Suppressor macrophage (primary cell): ENCODE measurements at places on chromosomes 6 and 20.

DNA sequence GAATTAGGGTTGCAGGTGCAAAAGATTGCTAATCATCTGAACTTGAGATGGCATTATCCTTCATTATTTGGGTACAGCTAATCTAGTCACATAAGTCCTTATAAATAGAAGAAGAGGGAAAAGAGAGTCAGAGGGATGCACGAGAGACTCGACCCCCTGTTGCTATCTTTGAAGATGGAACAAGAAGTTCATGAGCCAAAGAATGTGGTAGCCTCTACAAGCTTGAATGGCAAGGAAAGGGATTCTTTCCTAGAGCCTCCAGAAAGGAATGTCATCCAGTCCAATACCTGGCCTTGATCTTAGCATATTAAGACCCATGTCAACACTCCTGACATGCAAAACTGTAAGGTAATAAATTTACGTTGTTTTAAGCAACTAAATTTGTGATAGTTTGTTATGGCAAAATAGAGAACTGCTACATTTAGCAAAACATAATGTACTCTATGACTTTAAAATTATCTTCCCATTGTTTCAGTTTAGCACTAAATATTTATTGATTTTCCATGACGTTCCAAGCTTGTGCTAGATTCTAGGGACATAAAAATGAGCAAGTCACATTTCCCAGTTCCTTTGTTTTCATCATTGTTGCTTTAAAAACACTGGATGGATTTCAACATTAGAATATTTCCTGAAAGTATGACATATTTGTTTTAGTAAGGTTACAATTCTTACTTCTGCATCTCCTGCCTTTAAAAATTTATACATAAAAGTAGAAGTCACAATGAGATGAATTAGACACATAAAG is 12.7 kb downstream of the MANEA start:
- no peak for DNase-seq

DNA sequence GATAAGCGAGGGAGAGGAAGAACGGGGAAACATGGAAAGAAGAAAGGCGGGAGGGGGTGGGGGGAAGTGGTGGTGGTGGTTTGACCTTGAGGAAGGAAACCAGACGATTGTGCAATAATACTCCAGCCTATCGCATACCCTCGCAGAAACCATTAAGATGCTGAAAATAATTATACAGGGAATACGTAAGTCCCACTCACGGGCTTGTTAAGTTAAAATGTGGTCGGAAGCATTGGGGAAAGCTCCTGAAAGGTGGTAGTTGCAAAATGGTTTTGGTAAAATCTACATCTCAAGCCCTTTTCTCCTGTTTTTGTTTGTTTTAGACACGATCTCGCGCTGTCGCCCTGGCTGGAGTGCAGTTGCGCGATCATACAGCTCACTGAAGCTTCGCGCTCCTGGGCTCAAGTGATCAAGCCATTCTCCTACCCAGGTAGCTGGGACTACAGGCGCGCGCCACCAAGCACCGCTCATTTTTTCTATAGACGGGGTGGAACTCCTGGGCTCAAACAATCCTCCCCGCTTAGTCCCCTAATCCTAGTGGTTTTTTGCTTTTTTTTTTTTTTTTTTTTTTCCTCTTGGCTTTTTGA is 128.9 kb upstream of the ZNF184 start:
- no peak for DNase-seq

- no peak for DNase-seq
Measured at GRCh38 chr6:96002576-96002910, 13.2 kb upstream of the FUT9 start.

GRCh38 chr20:61331543-61331942 is 79.5 kb downstream of the CDH4 start:
- no peak for DNase-seq

DNA sequence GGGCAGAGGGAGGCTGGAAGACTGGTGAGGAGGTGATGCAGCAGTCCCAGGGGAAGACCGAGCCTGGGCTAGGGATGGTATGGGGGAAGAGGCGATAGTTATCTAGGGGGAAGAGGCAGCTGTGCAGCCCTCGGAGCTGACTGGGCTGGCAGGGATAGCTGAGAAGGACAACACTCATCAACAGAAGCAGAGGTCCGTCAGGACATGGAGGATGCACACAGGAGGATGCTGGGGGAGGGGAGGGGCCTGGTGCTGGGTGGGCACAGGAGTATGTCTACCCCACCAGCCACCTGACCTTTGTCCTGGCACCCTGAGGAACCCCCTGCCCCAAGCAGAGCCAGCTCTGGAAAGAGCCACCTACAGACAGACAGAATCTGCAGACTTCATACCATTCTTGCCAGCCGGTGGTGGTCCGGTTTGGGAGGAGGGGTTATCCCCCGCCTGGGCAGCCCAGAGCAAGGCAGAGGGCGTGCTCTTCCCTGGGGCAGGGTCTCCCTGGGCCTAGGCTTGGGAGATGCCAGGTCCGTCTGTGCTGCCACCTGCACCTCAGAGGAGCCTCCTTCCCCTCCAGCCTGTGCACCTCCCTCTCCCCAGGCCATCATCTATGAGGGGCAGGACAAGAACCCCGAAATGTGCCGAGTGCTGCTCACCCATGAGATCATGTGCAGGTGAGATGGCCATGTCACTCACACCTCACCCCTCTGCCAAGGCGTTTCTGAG is 14.9 kb downstream of the EBF4 start:
- DNase-seq: no peak

DNA sequence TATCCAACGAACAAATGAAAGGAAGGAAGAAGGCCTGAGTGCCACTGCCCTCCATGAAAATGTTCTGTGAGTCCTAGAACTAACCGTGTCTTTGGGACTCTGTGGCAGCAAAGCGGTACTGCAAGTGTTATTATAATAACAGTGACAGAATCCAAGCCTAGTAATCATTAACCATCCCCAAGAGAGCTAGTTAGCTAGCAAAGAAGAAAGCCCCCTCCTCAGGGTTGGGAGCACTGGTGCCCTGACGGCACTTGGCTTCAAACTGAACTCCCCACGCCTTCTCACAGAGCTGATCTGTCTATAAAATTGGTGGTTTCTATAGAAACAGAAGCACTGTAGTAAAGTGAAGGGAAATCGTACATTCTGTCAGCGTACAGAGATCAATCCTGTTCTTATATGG is 239.8 kb downstream of the PTPRT start:
- no peak for DNase-seq

DNA sequence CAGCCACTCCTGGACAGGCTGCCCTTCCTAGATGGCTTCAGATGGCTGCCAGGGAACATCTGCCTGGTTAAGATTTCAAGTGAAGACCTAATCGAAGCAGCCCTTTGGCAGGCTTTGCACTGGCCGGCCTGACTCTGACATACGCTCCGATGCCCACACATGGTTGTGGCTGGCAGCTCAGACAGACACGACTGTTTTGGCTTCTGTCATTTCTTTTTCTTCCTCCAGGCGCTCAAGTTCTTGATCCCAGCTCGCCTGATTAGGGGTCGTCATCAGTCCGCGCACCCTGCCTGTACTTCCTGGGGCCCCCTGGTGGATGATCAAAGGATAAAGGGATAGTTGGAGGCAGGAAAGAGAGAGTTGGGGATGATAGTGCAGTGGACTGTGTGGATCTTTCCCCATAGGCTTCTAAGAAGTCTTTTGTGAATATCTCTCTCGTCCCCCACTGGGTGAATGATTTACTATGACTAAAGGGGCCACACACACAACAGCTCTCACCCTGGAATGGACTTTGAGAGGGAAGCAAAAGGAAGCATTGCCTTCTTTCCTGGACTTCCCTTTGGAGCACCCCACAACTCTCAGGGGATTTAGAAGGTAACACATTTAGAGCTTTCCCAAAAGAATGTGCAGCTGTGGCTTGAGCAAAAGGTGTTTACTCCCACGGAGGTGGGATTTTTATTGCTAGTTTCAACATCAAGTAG is 21.4 kb upstream of the TRAM2 start:
- DNase-seq: peak; percentile 64

DNA sequence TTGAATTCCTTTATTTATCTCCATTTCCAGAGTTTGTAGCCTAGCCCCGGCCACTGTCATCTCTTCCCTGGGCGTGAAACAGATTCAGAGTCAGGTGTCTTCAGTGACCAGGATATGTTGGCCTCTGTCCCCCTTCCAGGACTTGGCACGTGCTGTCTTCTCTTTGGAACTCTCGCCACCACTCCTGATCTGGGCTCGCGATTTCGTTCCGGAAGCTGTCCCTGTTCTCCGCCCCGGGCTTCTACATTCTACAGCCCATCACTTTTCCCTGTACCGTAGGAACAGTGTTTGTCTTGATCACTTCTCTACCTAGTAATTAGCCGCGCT is 739 bp downstream of the GSS start:
- DNase-seq: peak; percentile 49

DNA sequence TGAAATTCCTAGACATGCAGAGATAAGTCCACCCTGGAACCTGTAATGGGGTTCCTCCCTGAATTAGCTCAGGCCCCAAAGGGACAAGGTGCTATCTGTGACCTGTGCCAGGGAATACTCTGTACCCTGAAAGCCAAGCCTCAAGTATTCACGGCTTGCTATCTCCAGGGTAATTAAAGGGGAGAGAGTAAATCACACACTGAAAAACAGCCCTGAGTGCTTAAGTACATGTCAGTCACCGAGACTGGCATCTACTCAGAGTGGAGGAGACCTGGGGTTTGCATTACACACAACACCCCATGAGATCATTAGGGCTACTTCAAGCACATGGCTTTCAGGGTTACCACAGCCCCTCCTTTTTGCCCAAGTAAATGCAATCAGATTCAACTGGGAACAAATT is 188.1 kb downstream of the CD83 start:
- no peak for DNase-seq

DNA sequence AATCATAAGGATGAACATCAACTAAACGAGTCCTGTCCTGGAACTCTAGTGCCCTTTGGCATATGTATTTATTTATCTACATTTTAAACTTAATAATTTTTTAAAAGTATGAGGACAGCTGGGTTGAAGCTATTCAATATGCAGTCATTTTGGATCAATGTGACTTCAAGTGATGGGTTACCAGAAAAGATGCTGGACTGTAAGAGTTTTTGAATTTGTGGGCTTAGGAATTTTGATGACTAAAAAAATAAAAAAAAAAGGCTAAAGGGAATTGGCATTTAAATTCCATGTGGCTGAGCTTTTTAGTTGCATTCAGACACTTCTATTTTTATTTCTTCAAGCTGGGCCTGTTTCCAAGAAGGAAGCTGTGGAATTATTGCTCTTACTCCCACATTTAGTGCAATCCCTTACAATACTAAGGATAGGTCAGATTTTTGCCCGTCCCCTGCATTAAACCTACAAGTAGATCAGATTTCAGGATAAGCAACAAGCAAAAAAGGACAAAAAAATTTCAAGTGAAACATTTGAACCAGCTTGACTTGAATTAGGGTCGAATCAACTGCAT is 704.2 kb upstream of the CITED2 start:
- no peak for DNase-seq

DNA sequence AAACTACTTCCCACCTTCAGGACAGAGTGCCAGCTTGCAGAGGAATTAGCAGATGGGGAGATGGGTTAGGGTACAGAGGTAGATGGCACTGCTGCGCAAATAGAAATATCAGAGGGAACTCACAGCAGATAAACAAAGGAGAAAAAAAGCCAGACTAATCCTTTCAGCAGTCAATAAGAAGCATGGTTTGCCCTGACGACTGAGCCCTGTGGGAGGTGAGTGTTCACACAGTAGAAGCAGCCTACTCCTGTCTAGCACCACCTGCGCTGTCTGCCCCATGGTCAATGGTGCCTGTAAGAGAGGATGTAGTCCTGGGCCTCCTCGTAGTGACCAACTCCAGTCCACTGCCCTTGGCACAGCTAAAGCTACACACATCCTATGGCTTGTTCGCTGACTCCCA is 174.1 kb downstream of the IBTK start:
- no peak for DNase-seq
